ENCODE measurements at places on chromosomes 7 and 10.

GRCh38 chr10:35889971-35890675 is 248.0 kb upstream of the FZD8 start:
- no peak for ATAC-seq

GRCh38 chr7:92002720-92003119 is 62.1 kb downstream of the AKAP9 start:
- ATAC-seq = no peak

DNA sequence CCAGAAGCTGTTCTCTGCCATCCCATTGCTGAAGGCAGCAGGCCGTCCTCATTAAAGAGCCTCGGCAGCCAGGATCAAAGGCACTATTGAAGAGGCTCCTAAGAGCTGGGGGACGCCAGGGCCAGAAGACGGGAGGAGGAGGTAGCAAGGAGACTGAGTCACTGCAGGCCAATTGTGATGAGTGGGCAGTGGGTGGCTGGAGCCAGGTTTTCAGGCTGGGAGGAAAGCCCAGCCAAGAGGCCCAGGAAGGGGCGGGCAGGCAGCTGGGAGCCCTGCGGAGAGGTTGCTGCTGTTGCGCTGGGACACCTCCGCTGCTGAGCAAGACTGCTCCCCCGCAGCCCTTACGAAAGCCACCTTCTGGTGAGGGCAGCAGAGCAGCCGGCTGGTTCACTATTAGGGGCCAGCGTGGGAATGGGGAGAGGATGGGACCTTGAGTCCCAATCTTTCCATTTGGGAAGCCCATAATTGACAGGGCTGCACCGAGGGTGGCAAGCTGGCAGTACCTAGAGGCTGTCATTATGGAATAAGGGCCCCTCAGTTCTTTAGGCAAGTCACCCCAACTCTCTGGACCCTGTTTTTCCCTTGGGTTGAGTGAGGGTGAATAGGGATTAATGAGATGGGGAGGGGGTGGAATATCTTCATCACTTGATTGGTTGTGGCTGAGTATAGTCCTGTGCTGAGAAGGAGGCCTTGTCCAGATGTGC is 48.4 kb downstream of the UNC5B start:
- no peak for ATAC-seq

DNA sequence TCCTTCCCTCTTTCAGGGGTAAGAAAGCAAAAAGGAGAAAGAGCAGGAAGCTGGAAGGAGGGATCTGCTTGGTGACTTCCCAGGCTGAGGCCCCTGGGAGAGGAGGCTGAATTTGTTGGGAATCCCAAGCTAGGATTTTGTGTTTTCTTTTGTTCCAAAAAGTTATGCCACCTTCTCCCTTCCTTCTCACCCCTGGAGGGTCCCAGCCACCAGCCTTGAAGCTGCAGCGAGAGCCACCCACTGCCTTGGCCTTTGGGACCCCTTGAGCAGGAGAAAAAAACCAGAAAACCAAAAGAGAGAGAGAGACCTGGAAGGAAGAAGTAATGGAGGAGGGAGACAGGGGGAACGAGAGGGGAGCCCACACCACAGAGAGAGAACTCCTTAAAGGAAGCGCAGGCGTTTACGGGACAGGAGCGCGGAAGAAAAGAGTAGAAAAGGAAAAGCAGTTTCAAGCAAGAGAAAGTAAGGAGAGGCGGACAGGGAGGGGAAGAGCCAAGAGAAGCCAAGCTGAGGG is 7.2 kb downstream of the VAX1 start:
- ATAC-seq = no peak

DNA sequence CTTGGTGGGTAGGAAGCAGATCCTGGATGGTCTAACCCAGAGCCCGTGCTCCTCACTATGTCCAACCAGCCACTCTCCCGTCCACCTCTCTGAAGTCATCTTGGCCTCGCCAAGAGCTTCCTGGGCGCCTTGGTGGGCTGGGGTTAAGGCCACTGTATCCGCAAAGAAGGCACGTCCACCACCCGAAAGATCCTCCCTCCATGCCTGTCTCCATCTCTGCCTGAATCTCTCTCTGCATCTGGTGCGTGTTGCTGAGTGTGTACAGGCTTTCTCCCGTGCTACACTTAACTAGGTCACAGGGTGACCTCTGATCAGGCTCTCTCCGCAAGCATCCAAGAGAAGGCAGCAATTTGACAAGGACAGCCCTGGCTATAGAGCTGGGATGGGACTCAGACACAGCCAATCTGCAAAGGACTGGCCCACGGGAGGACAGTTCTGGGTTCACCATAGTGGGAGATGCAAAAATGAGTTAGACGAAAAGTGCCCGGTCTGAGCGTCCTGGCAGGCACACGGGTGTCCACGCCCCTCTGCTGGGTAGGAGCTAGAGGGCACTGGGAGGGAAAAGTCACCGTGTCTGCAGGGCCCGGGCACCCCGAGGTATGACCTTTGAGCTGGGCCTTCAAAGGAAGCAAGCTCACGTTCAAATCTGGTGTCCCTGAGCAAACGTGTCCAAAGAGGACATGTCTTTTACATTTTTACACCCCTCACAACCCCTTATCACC is 9.4 kb upstream of the RFC2 start:
- no peak for ATAC-seq
